ENCODE measurements at places on chromosomes 1 and 21.
A peak's percentile ranks its signal among the peaks of the same experiment; 100 is the strongest.

DNA sequence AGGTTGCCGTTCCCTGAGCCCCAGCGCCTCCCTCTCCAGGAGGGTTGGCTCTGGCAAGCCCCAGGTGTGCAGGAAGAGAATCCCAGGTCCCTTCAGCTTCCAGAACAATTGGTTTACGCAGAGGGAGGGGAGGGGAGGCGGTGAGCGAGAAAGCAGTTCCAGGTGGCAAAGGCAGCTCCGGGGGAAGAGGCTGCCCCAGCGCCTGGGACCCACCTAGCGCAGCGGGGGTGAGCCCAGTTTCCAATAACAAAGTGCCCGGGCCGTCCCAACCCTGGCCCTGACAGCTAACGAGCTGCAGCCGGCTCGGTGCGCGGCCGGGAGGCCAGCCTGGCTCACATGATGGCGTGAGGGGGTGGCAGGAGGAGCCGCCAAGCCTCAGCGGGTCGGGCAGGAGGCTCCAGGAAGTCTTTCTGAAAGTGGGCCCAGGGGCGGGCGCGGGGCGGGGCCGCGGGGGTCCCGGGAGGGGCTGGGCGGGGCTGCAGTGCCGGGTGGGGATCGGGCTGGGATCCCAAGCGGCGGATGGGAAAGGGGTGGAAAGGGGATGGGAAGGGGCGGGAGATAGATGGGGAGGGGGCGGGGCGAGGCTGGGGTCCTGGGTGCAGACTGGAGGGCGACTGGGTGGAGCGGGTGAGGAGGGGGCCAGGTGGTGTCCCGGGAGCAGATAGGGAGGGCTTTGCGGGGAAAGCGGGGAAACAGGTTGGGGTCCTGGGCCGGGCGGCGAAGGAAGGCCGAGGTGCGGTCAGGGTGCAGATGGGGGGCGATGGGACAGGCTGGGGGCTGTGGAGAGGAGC, 22.8 kb downstream of the DHRS3 start:
- peak; percentile 89 for DNase-seq

DNA sequence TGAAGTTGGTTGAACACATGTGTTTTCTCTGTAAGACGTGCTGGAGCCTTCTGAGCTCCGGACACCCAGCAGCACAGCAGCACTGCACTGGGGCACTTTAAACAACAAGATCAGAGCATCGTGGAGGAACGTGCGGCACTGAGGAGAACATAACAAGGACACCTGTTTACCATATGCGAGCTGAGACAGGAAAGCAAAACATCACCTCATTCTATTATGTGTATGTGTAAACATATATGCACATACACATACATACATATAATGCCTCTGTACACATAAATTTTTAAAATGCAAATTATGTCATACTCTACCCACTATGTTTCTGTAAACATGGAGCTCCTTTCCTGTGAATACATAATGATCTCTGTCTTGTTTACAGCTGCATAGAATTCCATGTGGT, 3.2 kb upstream of the KRTAP10-6 start:
- no peak for DNase-seq

- DNase-seq: no peak
Observed at GRCh38 chr1:172414331-172414730, 6.2 kb upstream of the C1orf105 start.

DNA sequence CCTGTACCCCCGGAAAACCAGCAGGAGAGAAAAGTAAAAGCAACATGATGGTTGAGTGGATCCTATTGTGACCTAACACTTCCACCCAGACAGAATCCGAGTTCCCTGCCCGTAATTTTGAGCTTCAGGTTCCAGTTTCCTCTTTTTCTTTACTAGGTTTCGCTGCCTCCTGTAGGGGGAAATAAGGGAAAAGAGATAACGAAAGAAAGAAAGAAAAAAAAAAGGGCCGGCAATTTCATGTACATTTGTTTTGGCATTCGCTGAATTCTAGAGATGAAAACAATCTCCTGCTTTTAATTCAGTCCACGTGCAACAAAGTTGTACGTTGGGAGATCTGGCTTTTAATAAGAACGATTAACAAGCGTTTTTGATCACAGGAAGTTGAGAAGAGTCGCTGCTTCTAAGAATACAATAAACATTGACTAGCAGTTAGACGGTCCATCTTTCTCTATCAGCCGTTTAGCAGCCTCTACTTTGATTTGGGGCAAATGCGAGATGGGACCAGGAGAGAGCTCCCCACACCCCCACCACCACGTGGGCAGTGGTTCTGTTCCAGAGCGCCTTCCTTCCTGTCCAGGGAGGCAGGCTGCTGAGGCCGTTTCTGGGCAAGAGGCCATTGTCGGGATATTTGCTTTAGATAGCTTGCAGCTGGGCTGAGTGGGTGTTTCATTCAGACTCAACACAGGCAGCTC, 155.9 kb upstream of the RUNX1 start:
- peak; percentile 92 for DNase-seq

- DNase-seq: no peak
Observed at GRCh38 chr21:19995253-19995652, 1003.0 kb upstream of the NCAM2 start.

- no peak for DNase-seq
Observed at GRCh38 chr1:13922466-13923110, 222.6 kb downstream of the PRDM2 start.

- DNase-seq: no peak
Observed at GRCh38 chr1:27655151-27655937, 16.6 kb downstream of the IFI6 start.

- DNase-seq: no peak
Observed at GRCh38 chr1:31666263-31666963, 21.7 kb upstream of the PEF1 start.

DNA sequence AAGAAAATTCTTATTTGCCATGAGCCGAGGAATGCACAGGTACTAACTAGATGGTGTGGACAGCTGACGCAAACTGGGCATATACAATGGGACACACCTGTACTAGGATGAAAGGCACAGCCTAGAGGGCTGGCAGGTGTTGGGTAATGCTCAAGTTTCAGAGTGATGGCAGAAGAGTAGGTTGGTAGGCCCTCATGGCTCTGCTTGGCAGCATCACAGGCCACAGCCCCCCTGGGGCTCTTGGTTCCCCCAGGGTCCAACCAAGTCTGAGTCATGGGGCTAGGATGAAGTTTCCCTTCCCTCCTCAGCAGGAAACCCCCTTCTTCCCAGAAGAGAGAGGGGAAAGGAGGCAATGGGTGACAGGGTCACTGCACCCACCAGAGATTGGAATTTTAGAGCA, 35.2 kb downstream of the SPEN start:
- DNase-seq: no peak

DNA sequence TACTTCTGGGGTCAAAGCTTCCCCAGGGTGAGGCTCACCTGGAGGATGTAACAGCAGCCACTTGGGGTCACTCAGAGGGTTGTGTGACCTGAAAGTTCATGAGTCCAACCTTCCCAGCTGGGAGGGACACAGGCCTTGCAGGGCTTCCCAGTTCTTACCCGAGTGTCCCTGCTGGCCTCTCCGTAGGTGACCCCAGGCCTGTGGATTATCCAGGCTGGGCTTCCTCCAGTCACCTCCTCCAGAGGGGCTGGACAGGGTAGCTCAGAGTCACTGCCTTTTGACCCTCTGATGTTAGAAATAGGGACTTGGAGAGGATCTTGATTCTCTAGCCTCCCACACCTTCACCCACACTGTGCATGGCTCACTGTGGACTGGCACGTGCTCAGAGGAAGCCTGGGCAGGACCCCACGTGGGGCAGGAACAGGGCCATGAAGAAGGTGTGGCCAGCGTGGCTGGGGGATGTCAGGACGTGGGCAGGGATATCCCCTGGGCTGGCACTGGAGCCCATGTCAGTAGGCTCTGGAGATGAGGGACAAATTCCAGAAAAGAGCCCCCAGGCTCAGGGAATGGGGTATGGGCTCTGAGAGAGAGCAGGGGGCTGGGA, 131.8 kb downstream of the ACTL8 start:
- no peak for DNase-seq

- no peak for DNase-seq
Observed at GRCh38 chr1:180152588-180152987, 2.1 kb upstream of the QSOX1 start.

GRCh38 chr21:26877018-26877417, 31.8 kb upstream of the ADAMTS1 start:
- no peak for DNase-seq

DNA sequence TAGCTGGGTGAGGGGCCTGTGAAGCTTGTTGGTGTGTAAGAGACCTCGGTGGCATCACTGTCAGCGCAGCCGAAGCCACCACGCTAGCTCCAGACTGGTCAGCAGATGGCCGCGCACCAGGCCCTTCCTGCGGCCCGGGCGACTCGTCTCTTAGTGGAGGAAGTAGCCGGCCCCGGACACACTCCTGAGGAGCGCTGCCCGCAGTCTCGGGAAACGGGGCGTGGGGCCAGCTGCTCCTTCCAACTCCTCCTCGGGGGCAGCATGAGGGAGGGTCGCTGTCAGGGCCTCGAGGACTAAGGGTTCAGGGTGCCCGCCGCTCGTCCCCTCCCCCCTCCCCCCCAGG, 20.4 kb downstream of the H3-3A start:
- no peak for DNase-seq

GRCh38 chr1:162835157-162835899, 25.6 kb downstream of the CCDC190 start:
- no peak for DNase-seq

GRCh38 chr1:21338573-21339355, 48.5 kb upstream of the ECE1 start:
- DNase-seq: peak; percentile 92

GRCh38 chr1:115450501-115451040, 112.5 kb upstream of the NGF start:
- DNase-seq: no peak

- DNase-seq: no peak
Observed at GRCh38 chr1:240803151-240803550, 191.2 kb upstream of the GREM2 start.

DNA sequence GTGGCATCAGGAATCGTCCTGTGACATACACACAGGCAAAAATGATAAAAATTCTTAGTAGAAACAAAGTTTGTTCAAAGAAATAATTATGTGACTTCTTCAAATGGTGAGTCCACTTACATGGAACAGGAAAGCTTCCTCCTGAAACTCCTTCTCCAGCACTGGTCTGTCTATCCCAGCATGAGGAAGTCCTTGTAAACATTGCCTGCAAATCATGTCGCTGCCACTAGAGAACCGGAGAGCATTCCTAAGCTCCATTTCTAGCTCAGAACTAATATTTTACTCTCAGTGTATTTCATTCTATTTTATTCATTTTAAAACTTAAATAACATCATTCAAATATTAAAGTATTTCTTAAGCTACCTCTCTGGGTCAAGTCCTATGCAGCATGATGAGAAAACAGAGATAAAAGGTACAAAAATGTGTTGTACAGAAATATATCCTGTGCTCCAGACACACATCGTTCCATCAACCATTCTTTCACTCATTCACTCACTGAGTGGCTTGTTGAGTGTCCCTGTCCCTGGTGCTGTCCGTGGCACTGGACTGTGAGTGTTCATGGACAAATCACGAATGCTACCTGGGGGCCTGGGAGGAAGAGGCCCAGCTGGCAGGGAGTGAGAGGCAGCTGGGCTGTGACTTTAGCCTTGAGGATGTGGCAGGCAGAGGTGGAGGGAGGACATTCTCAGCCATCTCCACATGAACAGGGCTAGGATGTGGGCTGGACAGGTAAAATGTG, 10.0 kb downstream of the CYP4A22 start:
- no peak for DNase-seq

Data from right hindlimb (tissue), 1 donor.